ENCODE measurements at places on chromosomes 4 and X. TPM values are rescaled to one million over a fixed set of nuclear protein-coding genes. Genes with fewer than 3 reads are reported as not detected.

The RBM47 gene
- polyA plus RNA-seq = 3.5 TPM

The NWD2 gene
- polyA plus RNA-seq = 0.04 TPM

The YY2 gene
- 1.00 TPM for polyA plus RNA-seq

The TLR10 gene
- 0.33 TPM for polyA plus RNA-seq
